ENCODE measurements at places on chromosomes 7 and 10.

- no peak for DNase-seq
These were observed 282.8 kb downstream of the GPR158 start for GRCh38 chr10:25457552-25457951.

- DNase-seq = no peak
These were observed 2.0 kb downstream of the NRP1 start for GRCh38 chr10:33332183-33333065.

- peak; percentile 77 for DNase-seq
These were observed 18.5 kb downstream of the BMS1 start for GRCh38 chr10:42801135-42801534.

- no peak for DNase-seq
These were observed 1.6 kb upstream of the ANKRD2 start for GRCh38 chr10:97570789-97571471.

DNA sequence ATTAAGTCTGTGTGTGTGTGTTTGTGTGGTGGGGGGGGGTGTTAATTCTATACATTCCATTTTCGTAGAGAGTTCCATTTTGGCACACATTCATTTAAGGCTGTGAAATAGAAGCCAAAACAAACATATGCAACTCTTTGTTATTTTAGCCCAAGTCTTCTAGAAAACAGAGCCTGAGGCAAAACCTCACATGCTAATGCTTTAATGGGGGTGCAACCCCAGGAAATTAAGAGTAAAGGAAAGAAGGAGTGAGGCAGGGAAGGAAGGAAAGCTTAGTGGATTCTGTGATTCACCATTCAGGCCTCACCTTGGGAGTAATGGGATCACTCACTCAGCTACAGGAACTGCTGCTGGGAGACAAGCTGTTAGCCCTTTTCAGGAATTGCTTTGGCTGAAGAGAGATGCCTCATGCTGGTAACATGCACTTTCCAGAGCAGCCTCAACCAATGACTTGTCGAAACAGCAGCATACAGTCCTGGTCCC, 73.0 kb upstream of the CTTNBP2 start:
- no peak for DNase-seq

DNA sequence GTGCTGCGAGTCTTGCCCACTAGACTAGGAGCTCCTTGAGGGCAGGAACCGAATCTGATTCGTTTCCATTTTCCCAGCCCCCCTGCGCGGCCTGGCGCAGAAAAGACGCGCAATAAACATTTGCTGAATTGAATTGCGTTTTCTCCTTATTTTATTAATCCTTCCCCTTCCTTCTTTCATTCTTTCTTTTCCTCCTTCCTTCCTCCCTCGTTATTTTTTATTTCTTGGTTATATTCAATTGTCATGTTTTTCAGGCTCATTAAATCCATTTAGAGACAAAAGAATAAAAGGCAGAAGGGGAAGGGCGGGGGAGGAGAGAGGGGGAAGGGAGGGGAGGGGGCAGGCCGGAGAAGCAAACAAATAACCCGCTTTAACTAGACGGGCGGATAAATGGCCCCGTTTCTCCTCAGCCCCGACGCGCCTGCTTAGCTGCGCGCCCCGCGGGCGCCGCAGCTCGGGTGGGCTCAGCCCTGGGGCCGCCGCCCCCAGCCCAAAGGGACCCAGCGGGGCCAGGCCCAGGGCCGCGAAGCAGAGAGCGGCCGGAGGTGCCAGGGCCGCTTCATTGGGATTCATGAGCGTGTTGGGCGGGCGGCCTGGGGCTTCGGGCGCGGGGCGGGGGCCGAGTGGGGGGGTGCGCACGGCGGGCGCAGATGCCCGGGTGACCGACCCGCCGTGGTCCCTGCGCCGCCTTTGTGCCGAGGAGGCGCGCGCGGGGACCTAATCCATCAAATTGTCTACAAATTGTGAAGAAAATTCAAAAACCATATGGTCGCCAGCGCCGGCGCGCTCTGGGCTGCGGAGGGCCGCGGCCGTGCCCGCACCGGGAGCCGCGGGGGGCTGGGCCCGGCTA, 5.0 kb downstream of the LBX1 start:
- DNase-seq = no peak

Data from activated CD4-positive, alpha-beta T cell treated with anti-CD3 and anti-CD28 coated beads, Interleukin-2, amount 50 U/mL, for 16 hours (primary cell).